Stromal cell of bone marrow (primary cell): ENCODE measurements at places on chromosomes 12 and 14.

DNA sequence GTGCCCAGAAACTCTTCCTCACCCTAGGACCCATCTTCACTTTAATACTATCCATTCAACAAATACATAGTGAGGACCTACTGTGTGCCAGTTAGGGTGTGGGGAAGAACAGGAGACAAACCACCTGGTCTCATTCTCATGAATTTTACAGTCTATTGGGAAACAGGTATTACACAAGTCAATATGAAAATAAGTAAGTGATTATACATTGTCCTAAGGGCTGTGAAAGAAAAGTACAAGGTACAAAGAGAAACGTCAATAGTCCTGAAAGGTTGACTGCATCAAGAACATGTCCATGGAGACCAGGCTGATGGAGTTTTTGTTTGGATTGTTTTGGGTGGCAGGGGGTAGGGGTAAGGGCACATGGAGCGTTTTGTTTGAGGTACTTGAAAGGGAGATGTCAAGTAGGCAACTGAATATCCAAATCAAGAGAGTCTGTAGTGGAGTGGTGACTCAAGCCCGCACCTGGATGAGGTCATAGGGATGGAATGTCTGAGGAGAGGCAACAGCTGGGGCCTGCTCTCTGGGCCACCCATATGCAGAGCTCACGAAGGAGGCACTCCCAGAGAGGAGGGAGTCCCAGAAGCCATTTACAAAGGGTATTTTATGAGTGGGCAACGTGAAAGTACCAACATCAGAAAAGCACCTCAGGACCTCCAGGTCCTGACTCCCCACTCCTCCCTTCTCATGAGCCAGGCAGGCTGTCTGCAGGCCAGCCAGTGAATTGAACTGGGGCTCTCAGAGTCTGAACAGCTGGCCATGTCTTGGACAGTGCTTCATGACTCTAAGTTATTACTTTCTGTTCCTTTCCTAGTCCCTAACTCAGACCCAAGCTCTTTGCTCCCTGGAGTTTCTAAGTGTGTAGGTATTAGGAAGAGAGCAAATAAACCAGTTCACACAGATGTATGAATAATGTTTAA, 272.0 kb downstream of the ZFP36L1 start:
- DNase-seq, result no peak

DNA sequence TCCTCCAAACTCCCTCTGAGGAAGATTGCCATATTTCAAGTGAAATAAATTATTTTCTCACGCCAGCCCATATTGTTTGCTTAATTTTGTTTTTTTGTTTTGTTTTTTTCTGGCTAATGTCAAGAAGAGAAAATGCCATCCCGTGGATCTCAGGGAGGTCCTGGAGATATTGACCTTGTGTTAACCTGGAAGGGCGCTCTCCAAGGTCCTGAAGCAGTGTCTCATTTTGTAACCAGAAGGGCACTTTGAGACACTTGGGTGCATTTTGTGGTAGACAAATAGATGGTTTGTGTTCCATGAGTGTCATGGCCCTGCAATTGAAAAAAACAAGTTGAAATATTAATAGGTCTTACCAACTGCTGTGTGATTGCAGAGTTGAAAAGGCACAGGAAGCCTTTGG, 268.9 kb downstream of the SUDS3 start:
- DNase-seq, result no peak

DNA sequence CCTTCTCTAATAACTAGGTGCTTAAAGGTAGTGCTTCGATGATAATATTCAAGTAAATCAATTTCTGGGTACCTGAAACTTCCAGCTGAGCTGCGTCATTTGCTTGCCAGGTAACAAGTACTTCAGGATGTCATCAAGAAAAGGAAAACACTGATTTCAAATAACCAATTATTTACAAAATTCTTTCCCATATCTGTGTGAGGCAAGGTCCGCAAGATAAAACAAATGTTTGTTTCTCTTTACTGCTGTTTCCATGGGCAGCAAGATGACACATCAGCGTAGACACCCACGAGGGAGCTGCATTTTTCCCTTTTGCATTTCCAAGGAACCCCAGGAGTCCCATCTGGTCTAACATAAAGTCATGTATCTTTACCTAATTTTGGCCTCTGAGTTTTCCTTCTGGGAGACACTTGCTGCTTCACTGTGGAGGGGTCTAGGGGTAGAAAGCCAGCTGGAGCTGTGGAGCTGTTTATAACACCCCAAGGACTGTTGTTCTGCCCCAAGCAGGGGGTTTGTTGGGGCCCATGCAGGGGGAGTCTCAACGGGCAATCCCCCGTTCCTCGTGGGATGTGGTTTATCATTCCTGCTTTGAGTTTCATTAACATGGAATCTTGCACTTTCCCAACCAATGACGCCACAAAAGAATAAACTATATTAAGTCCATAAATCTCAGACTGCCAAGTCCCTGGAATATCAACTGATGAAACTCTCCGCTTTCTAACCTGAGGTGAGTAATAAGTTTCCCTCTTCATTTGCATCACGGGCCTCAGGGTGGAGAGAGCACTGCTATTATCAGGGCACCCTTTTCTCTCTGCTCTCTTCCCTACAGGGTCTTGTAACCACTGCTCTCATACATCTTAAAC, 112.8 kb upstream of the PELI2 start:
- peak; percentile 73 for DNase-seq

DNA sequence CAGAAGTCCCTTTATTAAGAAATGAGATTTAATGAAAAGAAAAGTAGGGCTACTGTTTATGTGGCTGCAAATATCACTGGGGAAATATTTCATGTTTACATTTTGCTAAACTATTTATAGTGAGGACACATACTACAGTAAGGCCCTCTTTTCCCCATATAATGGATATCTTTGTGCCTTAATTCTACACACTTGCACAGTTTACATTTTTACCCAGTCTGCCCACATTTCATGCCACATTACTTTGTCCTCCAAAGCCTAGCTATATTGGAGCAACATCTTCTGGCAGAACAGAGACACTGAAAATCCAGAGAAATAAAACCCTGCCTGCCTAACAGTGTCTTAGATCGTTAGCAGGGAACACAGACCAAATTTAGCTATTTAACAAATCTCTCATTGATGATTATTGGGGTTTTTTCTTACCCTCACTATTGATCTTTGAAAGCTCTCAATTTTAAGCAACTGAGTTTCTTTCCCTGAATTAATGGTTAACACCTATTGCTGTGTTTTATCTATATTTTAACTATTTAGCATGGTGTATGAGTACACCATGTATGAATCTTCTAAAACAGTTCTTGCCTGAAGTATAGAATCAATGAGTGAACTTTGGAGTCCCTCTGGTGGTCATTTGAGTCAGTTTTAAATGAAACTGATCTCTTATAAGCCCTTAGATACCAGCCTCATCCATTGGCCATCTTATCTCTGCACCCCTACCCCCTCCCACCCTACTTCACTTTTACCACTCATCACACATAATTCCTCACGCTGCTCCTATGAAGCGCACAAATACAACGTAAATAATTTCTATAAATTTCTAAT, 170.2 kb downstream of the BCAT1 start:
- no peak for DNase-seq

DNA sequence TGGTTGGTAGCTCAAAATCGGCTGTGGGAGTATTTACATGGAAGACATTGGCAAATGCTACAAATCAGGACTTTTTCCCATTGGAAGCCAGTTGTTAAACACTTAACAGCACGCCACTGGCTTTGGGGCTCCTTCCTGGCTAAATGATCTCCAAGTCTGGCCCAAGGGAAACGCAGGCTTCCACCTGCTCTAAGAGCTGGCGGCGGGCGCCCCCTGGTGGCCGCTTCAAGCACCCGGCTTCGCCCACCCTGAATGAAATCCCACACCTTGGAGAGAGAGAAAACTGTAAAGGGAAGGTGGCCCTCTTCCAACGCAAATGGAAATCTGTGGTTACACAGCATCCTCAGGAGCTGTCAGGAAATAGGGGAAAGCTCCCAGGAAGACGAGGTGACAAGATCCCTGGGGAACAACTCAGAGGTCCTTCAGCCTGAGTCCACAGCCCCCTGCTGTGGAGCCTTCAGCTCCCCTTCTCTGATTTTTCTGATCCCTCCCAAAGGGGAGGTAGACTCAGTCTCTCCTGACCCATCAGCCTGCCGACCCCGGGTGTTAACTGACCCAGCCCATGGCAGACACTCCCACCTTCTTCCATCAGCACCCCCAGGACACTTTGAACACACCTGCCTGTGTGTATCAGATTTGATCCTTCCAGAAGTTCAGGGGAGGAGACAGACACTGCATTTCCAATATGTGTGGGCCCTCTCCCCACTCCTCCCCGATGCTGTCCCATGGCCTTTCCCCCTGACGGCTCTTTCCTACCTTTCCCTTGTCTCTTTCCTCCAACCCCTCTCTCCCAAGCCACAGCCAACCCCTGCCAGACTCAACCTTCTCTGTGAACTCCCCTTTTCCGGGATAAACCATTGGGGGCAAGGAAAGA, 15.4 kb downstream of the SELPLG start:
- DNase-seq, result peak; percentile 76

DNA sequence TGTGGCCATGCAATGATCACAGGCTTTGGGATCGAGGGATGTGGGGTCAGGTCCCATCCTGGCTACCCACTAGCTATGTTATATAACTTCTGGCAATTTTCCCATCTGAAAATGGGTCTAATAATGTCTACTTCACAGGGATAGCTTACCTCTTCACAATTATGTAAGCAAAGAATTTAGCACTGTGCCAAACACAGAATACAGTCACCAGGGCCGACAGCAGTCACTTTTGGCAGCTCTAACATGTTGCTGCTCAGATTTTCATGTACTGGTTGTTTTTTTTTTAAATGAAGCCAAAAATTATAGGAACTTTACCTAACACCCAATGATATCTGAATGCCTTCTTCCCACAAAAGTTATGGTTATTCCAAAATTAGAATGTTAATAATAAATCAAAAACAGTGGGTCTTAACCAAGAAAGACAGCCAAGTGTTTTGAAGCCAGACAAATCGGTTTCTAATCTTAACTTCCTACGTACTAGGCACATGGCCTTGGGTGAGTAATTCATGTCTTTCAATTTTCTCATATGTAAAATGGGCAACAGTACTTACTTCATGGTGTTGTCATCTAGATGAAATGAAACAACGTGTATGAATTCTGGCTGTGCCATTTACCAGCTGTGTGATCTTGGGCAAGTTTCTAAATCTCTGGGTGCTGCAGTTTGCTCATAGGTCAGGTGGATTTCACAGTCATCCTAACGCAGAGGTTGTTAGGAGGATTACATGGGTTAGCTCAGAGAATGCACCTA, 13.0 kb upstream of the PCED1B start:
- DNase-seq, result peak; percentile 39

DNA sequence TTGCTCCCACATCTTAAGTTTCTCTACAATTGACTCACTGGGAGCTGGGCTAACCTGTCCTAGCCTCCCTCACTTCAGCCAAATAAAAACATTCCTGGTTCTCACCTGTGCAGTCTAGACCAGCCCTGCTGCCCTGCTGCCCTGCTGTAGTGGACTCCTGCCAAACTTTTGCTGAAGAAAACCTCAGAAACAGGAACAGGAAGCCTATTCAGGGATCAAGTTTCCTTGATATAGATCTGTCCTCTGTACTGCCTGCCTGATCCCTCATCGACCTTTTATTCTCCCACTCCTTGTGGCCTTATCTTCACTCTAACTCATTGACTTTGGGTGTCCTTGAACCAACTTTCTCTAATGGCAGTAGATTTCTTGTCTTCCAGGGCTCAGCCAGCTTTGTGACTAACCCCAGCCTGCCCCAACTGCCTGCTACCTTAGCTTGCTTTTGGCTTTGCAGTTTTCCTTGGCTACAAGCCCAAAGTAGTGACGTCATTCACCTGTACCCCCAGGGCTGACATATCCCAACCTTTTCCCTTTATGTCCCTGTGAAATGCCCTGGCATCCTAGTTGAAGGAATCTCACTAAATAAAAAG, 234.8 kb downstream of the DUSP6 start:
- DNase-seq, result no peak

DNA sequence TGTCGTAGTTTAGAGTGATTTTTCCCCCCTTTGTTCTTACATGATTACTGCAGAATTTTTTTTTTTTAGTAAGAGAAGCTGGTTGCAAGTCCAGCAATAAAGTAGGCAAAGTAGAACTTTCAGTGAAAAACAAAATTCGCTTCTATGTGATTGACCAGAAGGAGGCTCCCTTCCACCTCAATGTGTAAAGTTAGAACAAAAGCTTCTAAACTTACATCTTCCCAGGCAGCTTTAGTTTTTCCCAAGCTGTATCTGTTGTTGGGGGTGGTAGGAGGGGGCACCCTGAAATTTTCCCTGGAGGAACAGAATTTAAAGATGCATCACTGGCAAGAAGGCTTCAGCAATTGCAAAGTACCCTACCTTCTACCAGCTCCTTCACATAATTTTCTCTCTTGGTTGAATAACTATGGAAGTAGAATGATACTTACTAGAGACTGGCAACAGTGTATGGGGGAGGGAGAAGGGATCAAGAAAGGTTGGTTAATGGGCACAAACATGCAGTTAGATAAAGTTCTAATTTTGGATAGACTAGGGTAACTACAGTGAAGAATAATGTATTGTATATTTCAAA, 87.3 kb upstream of the E2F7 start:
- DNase-seq, result peak; percentile 51

GRCh38 chr12:530308-530707, 70.6 kb downstream of the B4GALNT3 start:
- no peak for DNase-seq
